ENCODE measurements at places on chromosomes 5 and 9. TPM values are rescaled to one million over a fixed set of nuclear protein-coding genes. Genes with fewer than 3 reads are reported as not detected.

SNCB gene
- total RNA-seq, result not detected

GTF3C4 gene
- total RNA-seq, result 13.0 TPM

DAPK1 gene
- 1.9 TPM for total RNA-seq

SLC6A18 gene
- not detected for total RNA-seq

MOB3B gene
- total RNA-seq, result not detected

MPDZ gene
- total RNA-seq, result 29.2 TPM

- H3K27me3 ChIP-seq, result no peaks in the 10 kb centered on the region
- DNase-seq, result no peak
- H3K4me1 ChIP-seq, result no peaks in the 10 kb centered on the region
Observed at GRCh38 chr9:135608999-135609317, 30.4 kb downstream of the GLT6D1 start.

DNA sequence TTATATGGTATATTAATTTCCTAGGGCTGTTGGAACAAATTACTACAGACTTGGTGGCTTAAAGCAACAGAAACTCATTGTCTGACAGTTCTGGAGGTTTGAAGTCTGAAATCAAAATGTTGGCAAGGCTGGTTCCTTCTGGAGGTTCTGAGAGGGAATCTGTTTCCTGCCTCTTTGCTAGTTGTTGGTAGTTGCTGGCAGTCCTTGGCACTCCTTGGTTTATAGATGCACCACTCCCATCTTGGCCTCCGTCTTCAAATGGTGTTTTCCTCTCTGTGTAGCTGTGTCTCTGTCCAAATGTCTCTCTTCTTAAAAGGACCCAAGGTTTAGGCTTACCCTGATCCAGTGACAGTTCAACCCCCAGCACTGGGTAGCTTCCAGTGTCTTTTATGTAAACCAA lies 17.5 kb downstream of the MELK start:
- no peaks in the 10 kb centered on the region for H3K27me3 ChIP-seq
- H3K27ac ChIP-seq, result no peak overlapping the region
- no peaks in the 10 kb centered on the region for H3K36me3 ChIP-seq
- H3K4me3 ChIP-seq, result no peak overlapping the region
- no peak for DNase-seq

GRCh38 chr9:127776195-127776923 lies 2.1 kb downstream of the SH2D3C start:
- H3K27ac ChIP-seq, result no peak overlapping the region
- DNase-seq, result no peak
- H3K36me3 ChIP-seq, result no peaks in the 10 kb centered on the region
- H3K4me1 ChIP-seq, result no peaks in the 10 kb centered on the region
- no peaks in the 10 kb centered on the region for H3K27me3 ChIP-seq
- H3K4me3 ChIP-seq, result no peak overlapping the region

- peak overlapping the region; percentile 21 for H3K27ac ChIP-seq
- peaks cover 7% of the 10 kb centered on the region for H3K27me3 ChIP-seq
- peaks cover 27% of the 10 kb centered on the region for H3K4me1 ChIP-seq
Observed at GRCh38 chr5:123785162-123786071, 273.4 kb downstream of the CSNK1G3 start.

- 0 out of 2 replicates have a peak, but pooled peaks cover 3% of the 10 kb centered on the region for H3K4me1 ChIP-seq
- H3K27ac ChIP-seq, result no peak overlapping the region
- no peaks in the 10 kb centered on the region for H3K36me3 ChIP-seq
- no peaks in the 10 kb centered on the region for H3K27me3 ChIP-seq
- peak; percentile 33 for DNase-seq
- H3K4me3 ChIP-seq, result no peak overlapping the region
Observed at GRCh38 chr9:86953181-86953580, 5.9 kb upstream of the GAS1 start.

GRCh38 chr9:131410044-131410491 lies 16.2 kb downstream of the PRRC2B start:
- no peaks in the 10 kb centered on the region for H3K36me3 ChIP-seq
- no peaks in the 10 kb centered on the region for H3K27me3 ChIP-seq
- H3K4me1 ChIP-seq, result peaks cover 56% of the 10 kb centered on the region

GRCh38 chr9:132894862-132895835 lies 16.5 kb downstream of the SPACA9 start:
- no peak overlapping the region for H3K4me3 ChIP-seq
- peaks cover 25% of the 10 kb centered on the region for H3K36me3 ChIP-seq
- H3K4me1 ChIP-seq, result no peaks in the 10 kb centered on the region

GRCh38 chr5:112604732-112605630 lies 132.7 kb upstream of the APC start:
- H3K27ac ChIP-seq, result no peak overlapping the region
- no peak for DNase-seq
- no peak overlapping the region for H3K4me3 ChIP-seq
- H3K27me3 ChIP-seq, result no peaks in the 10 kb centered on the region

GRCh38 chr5:82684659-82685058 lies 392.5 kb downstream of the TMEM167A start:
- no peaks in the 10 kb centered on the region for H3K36me3 ChIP-seq
- DNase-seq, result no peak
- H3K4me1 ChIP-seq, result no peaks in the 10 kb centered on the region
- no peak overlapping the region for H3K27ac ChIP-seq
- no peak overlapping the region for H3K4me3 ChIP-seq

DNA sequence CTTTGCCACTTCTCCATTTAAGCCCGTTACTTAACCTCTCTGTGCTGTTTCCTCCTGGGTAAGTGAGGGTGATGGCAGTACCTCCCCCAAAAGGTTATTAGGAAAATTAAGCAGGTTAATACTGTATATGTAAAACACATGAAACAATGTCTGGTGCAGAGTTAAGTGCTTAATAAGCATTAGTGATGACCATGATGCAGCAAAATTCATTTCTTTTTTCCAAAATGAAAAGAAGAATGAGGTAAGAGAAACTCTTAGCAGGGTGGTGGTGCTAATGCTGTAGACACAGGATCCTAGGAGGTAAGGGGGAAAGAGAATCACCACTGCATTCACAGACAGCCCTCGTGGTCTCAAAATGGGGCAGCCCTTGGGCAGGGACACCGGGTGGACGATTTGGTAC lies 115.1 kb upstream of the RAI14 start:
- peaks cover 5% of the 10 kb centered on the region for H3K4me1 ChIP-seq
- no peak overlapping the region for H3K4me3 ChIP-seq
- H3K27me3 ChIP-seq, result no peaks in the 10 kb centered on the region

- DNase-seq, result peak; percentile 89
- H3K27ac ChIP-seq, result peak overlapping the region; percentile 75
- H3K36me3 ChIP-seq, result no peaks in the 10 kb centered on the region
- H3K4me3 ChIP-seq, result peak overlapping the region; percentile 23
- H3K4me1 ChIP-seq, result peaks cover 51% of the 10 kb centered on the region
Observed at GRCh38 chr9:21777701-21778100, 24.7 kb upstream of the MTAP start.
